RKO (cell line): ENCODE measurements at places on chromosomes 16 and 17.

GRCh38 chr16:77777745-77778144 is 10.6 kb upstream of the VAT1L start:
- no peak for DNase-seq

DNA sequence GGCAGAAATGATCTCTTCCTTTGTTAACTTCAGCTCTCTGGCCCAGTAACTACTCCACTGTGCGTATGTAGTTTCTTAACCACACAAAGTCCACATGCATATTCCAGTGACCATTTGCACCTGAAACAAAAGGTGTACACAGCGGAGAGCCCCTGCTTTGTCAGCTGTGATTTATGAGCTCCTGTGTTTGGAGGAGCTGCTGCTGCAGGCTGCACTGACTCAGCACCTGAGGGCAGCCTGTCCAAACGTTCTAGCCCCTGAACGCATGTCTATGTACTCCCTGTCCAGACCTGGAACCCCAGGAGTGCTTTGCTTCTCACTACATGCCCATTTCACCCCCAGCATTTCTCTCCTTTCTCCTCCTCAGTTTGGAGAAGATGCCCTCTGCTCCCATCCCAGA is 216.1 kb downstream of the ABCC12 start:
- DNase-seq: no peak

DNA sequence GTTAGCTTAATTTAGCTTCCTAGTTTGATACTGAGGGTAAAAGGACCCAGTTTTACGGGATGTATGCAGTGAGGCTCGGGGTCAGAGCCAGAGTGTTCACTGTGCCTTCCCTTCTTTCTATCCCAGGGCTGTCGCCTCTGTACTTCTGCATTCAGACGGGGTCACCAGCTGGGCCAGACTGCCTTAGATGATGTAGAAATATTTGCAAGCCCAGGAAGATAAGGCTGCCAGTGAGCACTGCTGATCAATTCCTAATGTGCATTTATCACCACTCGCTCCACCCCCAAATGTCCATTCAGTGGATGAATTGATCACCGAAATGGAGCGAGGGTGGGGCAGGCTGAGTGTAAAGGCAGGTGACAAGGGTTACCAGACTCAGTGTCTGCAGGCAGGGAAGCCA is 9.1 kb downstream of the SHISA6 start:
- no peak for DNase-seq

DNA sequence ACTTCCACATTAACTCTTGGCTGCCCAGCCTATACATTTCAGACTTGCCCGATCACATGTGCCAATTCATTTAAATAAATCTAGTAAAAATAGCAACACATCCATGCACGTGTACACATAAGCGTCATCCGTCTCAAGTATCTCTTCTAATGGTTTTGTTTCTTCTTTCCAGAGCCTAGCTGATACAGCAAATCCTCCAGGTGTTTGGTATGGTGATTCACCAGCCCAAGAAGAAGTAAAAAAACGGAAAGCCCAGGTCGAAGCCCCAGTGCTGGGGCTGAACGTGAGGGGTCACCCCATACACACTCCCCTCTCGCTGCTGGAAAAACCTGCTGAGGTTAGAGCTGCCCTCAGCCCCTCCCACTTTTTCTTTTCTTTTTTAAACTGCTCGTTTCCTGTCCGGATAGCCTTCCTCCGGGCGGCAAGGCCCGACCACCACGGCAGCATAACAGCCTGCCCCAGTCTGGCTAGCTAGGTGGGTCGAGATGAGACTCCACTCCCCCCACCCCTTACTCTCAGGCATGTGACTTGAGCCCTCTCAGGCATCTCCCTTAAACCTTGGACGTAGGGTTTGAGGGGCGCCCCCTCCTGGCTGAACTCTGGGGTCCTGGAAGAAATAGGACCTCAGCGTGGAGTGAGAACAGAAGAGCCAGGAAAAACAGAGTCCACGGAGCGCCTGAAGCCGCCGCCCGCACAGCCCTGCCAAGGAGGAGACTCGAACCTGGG is 13.9 kb upstream of the OR1F1 start:
- peak; percentile 56 for DNase-seq

DNA sequence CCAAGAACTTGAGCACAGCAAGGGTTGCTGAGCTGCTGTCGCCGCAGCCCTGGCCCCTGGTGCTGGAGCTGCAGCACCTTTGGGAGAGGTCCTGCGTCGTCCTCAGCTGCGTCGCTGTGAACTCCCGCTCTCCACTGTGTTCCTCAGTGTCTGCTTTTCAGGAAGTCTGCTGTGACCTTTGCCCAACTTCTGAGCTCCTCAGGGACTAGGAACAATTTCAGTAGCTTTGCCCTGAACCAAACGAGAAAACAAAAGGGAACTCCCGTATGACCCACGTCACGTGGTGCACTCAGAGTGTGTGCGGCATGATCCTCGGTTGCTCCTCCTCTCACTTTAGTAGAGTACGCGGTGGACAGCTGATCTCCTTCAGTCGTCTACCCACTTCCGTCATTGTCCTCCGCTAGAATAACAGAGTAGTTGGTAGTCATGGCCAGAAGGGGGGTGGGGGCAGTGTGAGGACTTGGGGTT is 44.2 kb downstream of the WDR45B start:
- no peak for DNase-seq

GRCh38 chr16:85441189-85441889 is 171.8 kb upstream of the GSE1 start:
- DNase-seq: peak; percentile 21

- DNase-seq: peak; percentile 60
These were observed 968 bp downstream of the CEP112 start for GRCh38 chr17:66190738-66191592.

DNA sequence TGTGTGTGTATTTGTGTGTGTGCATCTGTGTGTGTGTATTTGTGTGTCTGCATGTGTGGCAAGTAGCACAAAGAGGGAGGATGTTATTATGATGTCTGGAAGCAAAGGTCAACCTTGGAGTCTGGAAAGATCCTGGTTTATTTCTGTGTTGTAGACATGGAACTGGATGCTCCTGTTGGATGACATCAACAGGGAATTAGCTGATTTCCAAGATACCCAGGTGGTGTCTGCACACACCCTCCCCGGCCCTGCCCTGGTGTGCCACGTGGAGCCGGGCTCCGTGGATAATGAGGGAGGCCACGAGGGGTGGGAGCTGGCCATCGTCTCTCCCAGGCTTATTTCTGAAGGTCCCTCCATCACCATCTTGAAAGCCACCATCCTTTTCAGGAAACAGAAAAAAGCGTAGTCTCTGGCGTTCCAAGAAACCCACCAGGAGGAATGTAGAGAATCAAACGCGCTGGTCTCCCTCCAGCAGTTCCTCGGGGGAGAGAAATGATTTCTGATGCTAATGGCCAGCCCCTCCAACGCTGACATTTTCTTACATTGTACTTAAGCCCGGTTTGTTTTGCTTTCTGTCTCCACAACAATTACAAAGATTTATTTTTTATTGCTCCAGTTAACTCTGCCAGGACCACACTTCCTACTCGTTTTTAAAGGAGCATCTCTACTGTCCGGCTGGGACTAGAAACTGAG is 93.3 kb downstream of the FOXL1 start:
- DNase-seq: no peak

DNA sequence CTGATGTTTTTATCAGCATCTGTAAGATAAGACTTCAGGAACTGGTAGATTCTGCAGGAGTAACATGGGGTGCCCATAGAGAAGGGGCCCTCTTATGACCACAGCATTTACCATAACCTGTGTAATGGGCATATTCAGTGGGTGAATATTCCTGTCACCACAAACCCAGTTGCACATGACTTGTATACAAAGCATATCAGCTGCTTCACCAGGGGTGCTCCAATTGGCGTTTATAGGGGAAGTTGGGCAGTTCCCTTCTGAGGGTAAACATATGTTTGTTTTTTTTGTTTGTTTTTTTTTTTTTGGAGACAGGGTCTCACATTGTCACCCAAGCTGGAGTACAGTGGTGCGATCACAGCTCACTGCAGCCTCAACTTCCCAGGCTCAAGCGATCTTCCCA is 11.5 kb upstream of the ZG16 start:
- no peak for DNase-seq

GRCh38 chr16:67456391-67457081 is 24.4 kb downstream of the ATP6V0D1 start:
- no peak for DNase-seq

DNA sequence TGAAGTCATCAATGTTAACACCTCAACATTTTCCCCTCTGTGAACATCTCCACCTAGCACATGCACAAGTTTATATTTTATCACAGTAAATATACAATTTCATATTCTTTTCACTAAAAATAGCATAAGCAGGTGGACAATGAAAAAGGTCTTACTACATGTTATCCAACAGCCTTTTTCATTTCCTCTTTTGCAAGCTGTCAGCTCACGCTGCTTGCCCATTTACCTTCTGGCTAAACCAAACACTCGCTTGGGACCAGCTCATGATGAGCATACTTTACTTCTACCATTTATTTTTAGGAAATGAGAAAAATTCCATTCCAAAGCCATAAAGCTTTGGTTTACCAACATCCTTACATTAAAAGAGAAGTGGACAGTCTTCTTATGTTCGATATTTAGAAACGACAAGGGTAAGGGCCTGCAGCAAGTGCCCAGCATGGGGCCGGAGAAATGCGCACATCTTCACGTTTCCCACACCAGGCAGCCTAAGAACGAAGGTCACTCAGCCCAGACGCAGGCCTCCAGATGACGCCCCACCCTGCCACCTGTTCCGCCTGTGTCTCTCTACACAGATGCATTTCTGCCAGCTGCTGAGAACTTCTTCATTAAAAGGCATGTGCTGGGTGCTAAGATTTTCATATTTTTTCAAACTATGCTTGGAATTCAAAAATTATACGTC is 13.9 kb downstream of the SNN start:
- DNase-seq: no peak
